SHP77 treated with DMSO at 0.1 percent for 48 hours (cell line): ENCODE measurements at places on chromosomes 6 and 20.
A peak's percentile ranks its signal among the peaks of the same experiment; 100 is the strongest.

- no peak for DNase-seq
Measured at GRCh38 chr6:43679057-43679456, 8.5 kb downstream of the MRPS18A start.

DNA sequence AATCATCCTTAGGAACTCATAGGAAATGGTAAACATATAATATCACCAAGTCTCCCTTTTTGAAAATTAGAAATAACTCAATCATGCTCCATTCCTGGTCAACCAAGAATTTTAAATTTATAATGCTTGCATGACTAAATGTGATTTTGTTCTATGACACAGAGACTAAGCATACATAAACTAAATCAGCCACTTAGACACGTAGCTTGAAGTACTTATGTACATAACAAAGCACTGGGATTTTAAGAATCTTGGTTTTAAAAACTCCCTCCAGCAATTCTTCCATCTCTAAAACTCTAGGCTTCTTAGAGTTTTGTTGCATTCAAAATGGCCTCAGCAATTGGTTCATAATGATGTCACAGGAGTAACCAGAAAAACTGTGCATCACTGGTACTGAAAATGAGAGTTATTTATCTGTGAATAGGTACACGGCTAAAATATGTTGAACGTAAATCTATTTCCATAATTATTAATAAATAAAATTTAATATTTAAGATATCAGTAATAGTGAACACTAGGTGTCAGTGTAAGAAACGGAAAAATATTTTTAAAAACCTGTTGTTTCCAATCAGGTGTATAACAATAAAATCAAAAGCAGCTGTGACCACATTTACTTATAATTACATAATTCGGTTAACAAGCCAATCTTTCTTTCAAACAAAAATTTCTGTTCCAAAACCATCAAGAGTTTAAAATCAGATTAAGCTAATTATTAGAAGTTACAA lies 241.6 kb upstream of the RUNX2 start:
- DNase-seq, result no peak

DNA sequence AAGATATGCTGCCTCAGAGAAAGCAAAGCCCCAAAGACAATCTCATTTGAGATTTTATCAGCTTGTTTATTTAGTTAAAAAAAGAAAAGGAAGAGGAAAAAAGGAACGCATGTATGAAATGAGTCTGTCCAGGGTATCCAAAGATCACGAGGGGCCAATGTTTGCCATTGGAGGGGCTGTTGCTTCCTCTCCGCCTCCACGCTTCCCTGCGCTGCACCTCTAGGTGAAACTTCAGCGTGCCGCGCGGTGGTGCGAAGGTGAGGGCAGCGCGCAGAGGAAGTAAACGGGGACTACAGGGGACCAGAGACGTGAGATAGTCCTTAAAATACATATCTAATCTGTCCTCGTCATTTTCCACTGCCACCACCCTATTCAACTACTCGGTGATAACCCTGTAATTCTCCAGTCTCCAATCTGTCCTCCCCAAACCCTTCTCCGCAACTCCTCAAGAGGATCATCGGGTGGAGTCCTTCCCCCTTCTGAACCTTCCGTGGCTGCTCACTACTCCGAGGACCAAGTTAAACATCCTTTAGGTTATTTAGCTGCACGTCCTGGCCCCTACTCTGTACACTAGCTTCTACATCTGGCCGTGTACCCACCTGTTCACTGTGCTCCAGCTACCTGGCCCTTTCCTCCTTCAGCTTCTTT lies 1.1 kb upstream of the DCBLD1 start:
- DNase-seq, result no peak

DNA sequence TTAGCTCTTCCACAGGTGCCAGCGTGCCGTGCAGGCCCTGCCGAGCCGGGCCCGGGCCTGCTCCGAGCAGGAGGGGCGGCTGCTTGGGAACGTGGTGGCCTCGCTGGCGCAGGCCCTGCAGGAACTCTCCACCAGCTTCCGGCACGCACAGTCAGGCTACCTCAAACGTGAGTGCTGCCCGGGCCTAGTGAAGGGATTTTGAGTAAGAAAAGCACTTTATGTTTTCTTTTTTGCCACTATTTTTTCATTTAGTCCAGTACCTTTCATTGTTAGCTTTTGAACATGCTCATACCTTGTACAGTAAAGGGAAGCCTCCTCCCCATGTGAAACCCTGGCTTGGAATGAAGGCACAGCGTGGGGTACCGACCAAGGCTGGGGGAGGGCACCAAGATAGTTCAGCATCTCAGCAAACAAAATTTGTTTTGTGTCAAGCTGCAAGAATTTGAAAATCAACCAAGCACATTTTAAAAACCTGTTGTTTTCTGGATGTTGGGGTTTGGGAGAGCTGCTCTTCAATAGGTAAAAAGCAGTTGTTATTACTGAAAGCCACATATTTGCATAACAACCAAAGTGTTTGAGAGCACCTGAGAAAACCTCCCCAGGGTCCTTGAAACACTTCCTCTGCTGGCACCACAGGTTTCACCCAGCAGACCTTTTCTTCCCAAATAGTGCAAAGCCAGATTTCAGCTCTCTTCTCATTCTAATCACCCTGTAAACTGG lies 18.4 kb downstream of the STX16 start:
- no peak for DNase-seq

DNA sequence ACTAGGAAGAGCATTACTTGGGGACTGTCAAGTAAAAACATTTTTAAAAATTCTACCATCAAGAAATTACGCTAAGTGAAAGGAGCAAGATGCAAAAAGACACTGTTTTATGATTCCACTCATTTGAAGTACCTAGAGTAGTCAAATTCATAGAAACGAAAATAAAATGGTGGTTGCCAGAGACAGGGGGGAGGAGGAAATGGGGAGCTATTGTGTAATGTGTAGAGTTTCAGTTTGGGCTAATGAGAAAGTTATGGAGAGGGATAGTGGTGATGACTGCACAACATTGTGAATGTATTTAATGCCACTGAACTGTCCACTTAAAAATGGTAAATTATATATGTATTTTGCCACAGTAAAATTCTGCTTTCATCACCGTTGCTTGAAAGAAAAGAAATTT lies 83.8 kb downstream of the UST start:
- no peak for DNase-seq

GRCh38 chr6:113211170-113211569 lies 646.0 kb upstream of the MARCKS start:
- DNase-seq, result no peak

DNA sequence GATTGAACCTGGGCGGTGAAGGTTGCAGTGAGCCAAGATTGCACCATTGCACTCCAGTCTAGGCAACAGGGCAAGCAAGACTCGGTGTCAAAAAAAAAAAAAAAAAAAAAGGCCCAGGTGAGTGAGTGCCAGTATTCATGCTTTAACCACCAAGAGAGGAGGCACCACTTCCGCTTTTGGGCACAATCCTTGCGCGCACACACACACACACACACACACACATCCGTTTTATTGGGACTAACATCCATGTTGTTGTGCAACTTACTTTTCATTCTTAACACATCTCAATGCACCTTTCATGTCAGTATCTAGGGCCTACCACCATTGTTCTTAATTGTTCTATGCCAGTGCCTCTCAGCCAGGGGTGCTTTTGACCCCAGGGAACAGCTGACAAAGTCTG lies 263.0 kb downstream of the CDC5L start:
- no peak for DNase-seq

DNA sequence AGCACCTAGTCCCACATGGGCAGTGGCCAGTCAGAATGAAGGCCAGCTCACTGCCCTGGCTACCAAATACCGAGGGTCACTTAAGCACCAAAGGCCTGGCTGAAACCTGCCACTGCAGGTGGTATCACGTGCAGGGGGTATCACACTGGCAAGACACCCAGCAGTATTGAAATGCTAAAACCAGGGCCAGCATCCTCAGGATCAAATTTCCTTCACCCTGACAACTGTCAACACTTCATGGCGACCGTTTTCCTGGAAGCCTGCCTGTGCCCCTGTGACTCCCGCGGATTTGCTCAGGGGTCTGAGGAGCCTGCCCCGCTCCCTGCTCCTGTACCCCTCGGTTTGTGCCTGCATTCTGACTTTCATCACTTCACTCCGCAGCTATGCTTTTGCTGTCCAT lies 151.1 kb downstream of the TTLL2 start:
- DNase-seq, result no peak

GRCh38 chr6:6582131-6582530 lies 6.4 kb upstream of the LY86 start:
- no peak for DNase-seq

GRCh38 chr6:25862199-25862598 lies 11.8 kb downstream of the SLC17A3 start:
- DNase-seq, result no peak

DNA sequence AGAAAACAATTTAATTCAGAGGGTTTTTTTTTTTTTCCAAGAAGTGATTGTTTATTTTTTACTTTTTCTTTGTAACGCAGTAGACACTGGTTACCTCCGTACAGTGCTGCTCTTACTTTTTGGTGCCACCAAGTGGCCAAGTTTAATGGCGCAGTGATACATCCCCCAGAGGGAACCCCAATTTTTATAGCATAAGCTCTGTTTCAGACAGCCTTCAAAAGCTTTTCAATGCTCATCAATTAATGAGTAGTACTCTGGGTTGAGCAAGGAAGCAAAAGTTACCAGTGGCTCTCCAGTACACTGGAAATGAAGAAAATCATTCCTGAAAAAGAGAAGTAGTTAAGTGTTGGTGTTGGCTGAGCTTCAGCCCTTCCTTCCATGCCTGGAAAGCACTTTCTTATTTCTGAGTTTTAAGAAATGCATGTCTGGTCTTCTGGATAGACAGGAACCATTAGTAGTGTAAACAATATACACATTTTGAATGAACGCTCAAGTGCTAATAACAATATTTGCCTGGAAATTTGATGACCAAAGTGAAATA lies 129.1 kb upstream of the SMLR1 start:
- DNase-seq, result peak; percentile 48

DNA sequence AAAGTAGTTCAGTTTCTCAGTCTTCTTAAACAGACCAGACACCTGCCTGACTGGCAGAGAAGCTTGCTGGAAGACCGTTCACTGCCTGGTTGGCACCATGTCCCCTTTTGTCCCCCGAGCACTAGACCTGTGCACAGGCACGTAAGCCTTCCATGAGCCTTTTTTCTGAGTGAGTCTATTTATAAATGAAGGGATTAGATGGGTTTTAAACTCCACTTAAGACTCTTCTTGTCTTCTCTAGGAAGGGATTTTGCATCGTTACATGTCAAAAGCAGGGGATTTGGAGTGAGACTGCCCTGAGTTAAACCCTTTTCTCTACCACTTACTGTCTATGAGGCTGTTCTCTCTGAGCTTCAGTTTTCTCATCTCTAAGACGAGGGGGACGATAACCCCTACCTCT lies 37.6 kb downstream of the STK35 start:
- no peak for DNase-seq

DNA sequence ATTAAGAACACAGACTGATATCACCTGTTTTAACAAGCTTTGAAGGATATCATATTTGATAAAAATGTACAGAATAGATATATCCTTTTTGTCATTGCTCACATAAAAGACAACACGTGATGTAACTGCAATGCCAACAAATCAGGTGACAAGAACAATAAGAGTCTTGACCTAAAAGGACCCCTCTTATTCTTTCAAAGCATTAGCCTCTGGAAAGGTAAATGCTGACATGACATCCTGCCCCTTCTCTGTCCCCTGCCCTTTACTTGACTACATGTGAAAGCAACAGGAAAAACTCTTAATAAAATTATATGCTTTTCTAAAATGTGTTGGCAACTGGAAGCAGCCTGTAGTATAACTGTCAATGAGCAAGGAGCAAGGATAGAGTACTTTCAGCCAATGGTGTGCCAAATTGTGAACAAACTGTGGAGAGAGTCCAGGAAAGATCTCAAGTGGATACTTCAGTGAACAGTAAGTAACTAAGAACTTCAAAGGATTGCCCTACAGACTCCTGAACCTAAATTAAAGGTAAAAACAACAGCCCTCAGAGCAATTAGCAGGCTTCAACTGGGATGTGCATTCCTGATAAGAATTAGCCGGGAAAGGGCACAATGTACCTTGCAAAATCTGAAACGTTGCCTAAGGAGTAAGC lies 16.3 kb downstream of the PTPRK start:
- no peak for DNase-seq

DNA sequence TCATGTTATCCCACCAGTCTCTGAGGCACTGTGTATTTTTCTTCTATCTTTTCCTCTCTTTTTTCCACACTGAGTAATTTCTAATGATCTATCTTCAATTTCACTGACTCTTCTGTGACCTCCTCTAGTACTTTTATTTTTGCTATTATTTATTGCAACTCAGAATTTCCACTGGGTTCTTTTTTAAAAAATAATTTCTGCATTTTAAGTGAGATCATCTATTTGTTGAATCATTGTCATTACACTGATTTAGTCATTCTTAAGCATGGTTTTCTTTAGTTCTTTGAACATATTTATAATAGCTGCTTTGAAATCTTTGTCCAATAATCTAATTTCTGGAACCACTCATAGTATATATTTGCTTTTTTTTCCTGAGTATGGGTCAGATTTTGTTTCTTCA lies 96.7 kb upstream of the SLC22A16 start:
- DNase-seq, result no peak

DNA sequence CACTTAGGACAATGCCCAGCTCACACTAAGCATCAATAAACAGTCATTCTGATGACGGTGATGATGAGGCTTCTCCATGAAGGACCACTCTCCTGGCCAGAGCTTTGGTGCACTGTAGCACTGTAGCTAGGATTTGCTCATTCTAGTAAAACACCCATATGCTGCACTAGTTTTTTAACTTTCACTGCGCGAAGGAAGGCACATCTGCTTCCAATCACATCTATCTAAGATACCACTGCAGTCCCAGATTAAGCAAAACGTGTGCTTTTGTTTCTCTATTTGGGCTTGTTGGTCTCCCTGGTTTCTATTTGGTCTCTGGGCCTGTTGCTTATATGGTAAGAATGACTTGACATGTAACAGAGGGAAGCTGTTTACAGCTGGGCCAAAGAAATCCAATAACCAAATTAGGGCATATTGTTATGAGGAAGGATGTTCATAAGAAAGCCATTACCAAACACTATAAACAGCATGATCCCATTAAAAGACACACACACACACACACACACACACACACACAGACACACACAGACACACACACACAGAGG lies 62.4 kb downstream of the FAM229B start:
- no peak for DNase-seq

DNA sequence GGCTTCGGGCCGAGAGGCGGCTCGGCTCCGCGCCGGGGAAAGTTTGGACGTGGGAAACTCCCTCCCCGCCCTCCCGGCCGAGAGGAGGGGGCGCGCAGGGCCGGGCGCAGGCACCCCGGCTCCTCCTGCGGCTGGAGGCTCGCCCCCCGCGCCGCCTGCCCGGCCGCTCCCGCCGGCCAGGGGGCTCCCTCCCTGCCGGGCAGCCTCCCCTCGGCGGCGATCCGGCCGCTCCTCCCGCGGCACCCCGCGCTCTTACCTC lies 370 bp downstream of the CDH22 start:
- no peak for DNase-seq

GRCh38 chr6:144297511-144298100 lies 12.5 kb downstream of the UTRN start:
- no peak for DNase-seq

- DNase-seq, result no peak
Measured at GRCh38 chr6:125798734-125799508, 8.2 kb downstream of the NCOA7 start.

GRCh38 chr20:6122873-6123648 lies at the start of gene FERMT1:
TSS of gene FERMT1 (minus strand) at chr20:6123030. CDS start at chr20:6119554, 3,476 bp downstream.
- DNase-seq, result peak; percentile 82
